ENCODE measurements at places on chromosomes 3 and 15.

DNA sequence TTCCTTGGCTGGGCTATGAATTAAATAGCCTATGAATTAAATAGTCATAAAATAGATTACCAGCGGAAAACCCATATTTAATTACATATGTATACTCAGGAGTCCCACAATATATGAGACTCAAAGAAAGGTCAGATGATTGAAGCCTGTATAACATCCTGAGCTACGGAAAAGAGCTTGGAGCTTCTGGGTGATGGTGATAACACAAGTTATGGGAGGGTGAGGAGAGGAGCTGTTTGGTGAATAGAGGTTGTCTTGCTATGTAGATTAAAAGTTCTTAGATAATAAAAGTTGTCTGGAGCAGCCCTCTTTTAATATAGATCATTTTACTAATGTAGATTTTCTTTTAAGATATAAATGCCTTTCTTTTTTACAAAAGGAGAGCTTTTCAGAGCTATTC is 1.8 kb downstream of the PML start:
- DNase-seq = no peak

- no peak for DNase-seq
Observed at GRCh38 chr3:157091083-157091833, 68.7 kb downstream of the CCNL1 start.

DNA sequence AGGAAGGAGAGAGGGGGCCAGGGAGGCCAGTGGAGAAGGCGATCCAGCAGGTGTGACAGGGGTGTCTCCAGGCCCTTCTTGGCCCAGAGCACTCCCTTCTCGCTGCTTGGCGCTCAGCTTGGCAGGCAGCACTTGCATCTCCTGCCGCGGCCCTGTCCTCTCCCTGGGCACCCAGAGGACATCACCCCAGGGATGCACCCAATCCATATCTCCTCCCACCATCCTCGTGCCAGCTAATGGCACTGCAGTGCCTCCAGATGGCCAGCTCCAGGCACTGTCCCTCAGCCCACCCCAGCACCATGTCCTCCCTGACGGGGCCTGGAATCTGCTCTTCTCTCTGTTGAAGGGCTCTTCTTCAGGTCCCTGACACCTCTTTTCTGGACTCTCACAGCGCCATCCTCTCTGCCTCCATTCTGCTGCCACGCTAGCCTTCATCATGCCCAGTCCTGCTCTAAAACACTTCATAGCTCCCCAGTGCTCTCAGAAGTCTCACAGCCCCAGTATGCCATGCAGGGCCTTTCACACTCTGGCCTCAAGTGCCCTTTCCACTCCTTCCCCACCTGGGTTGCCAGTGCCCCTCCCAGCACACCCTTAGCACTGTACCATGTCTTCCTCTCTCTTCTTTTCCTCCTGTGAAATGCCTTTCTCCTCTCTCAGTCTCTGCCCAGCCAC is 106.8 kb upstream of the SLC6A11 start:
- DNase-seq = no peak

DNA sequence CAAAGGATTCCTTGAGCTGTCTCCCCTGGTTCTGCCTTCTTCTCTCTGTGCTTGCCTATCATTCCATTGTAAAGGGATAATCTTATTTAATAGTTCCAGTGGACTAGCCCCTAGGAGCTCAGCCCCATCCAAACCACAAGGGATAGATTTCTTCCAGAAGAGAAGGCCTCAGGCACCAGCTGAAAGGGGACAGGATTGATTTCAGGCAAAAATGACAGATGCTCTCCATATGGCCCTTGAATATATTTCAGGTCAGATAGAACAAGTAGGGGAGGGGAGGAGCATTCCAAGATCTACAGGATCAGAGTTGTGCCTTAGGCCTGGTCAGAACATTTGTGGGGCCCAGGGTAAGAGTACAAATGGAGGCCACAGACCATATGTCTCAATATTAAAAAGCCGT is 85.3 kb downstream of the RPLP1 start:
- no peak for DNase-seq

- no peak for DNase-seq
Observed at GRCh38 chr15:88658070-88658965, 19.5 kb downstream of the ISG20 start.

GRCh38 chr15:93517176-93517575 is 428.2 kb upstream of the RGMA start:
- no peak for DNase-seq

DNA sequence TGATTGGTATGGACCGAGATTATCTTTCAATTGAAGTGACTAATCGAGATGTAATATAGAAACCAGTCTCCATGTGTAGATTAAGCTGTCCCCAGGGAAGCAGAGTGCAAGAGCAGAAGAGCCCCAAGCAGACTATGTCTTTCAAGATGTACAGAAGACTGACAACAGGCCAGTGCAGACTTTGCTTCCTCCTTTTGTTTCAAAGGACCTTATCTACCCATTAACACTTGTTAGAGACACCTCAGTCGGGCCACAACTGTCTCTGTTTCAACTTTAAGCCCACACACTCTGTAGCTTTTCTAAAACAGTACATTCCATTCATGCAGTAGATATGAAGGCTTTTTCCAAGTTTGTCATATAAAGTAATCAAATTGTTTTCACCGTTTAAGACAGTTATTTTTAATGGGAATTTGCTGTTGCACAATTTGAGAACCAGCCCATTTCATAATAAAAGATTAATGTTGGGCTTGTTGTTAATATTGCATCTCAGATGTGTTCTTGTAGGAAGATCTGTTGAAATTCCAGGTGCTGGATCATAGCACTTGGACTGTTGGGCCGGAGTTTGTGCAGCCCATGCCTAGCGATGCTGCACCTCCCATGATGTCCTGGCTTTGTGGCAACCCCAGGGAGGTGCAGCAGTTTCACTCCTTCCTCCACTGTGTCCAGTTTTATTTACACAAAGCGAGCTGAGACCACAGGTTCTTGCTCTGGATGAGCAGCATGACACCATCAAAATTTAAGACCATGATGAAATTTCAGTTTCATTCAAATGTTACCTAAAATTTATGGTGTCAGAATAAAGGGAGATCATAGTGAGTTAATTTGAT is 12.4 kb downstream of the GORASP1 start:
- no peak for DNase-seq

DNA sequence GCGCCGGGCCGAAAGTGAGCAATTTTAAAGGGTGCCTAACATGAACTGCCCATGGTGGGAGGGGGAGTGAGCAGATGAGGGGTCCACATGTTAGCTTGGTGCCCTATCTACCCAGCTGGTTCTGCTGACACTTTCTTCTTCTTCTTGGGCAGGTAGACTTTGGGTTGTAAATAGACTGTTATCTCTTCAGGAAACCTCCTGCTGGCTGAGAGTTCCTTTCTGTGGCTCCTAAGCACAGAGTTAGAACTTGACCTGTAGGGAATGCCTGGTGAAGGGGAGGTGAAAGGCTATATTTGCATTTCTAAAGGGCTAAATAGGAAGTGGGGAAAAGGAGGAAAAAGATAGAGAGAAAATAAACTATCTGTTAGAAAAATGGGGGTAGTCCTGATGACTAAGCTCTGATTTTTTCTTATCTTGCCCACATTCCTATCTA is 521.4 kb upstream of the TGFBR2 start:
- DNase-seq = no peak

DNA sequence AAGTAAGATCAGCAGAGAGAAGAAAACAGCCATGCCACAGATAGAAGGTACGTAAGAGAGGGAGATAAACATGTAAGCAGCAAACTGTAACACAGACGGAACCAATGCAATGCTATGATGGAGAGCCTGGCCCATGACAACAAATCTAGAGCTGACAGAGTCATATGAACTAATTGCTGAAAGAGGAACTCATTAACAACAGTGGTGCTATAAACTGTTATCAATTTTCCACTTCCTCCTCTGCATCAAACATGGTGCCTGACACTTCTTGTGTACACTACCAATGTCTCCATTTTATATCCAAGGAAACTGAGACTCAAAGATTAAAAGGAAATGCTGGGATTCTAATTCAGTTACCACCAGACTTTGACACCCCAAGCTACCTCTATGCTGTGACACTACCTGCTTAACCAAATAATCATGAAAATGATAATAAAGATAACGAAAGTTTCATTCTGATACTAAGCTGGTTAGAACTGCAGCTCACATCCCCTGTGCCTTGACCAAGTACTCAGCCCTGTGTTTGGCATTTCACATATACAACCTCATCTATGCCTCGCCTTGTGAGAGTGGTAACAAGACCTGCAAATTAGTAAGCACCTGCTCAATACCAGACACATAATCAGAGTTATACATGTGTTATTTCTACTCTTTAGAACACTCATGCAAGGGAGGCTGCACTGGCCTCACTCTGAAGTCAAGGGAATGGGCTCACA is 79.3 kb downstream of the ANO10 start:
- DNase-seq = no peak

DNA sequence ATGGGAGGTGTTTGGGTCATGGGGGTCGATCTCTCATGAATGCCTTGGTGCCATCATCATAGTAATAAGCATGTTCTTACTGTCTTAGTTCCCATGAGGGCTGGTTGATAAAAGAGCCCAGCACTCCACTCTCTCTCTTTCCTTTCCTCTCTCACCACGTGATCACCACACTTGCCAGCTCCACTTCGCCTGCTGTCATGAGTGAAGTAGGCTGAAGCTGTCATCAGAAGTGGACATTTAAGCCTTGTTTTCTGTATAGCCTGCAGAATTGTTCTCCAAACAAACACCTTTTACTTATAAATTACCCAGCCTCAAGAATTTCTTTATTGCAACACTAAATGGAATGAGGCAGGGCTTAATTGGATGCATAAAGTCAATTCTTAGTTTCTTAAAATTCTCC is 6.1 kb downstream of the OR5H1 start:
- DNase-seq = no peak

GRCh38 chr3:46186471-46187340 is 21.4 kb downstream of the CCR1 start:
- DNase-seq = no peak

- DNase-seq = no peak
Observed at GRCh38 chr3:133926736-133927539, 31.3 kb upstream of the RAB6B start.

- DNase-seq = no peak
Observed at GRCh38 chr15:56767315-56767714, 34.0 kb upstream of the ZNF280D start.

DNA sequence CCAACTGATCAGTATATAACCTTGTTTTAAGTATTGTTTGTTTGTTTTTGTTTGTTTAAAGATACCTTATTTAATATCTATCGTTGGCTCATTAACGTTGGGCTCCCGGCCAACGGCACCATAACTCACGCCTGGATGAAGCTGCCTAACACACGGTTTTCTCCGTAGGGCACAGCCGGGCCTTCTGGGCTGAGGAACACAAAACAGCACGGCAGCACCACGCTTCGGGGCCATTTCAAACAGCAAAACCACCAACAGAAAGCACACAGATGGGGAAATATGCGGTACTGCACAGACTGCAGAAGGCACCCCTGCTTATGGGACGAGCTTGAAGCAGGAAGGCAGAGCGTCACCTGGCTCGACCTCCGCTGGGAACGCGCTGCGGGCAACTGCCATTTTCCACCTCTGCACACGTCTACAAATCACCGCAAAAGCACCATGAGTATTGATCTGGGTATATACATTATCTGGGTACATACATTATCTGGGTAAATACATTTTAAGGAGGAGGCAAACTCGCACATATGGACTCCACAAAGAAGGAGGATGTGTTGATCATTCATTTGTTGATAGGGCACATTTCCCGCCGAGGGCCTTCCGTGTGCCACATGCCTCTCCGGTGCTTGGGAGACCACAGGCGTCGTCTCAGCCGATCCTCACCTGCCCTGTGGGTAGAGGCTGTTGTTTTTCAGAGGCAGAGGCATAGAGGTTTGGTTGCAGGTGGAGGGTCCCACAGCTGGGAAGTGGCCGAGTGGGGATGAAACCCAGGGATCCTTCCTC is 123.7 kb upstream of the ATP2B2 start:
- no peak for DNase-seq

GRCh38 chr3:168583977-168584376 is 488.3 kb upstream of the GOLIM4 start:
- DNase-seq = no peak

GRCh38 chr15:47720555-47720954 is 3.2 kb downstream of the SEMA6D start:
- DNase-seq = no peak

GRCh38 chr3:46628901-46629369 is 16.6 kb downstream of the FAM240A start:
- DNase-seq = no peak

DNA sequence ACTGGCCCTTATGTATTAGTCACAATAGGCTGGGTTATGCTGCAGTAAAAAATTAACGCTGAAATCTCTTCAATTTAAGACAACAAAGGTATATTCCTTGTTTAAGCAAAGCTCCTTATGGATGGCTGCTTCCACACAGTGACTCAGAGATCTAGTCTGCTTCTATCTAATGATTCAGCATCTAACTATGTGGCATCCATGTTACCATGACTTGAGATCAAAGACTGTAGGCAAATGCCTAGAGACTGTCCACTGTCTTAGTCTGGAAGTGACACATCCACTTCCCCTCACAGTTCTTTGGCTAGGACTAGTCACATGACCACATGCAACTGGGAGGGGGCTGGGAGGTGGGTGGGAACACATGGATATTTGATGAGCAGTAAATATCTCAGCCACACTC is 61.3 kb upstream of the PSMD6 start:
- peak; percentile 61 for DNase-seq

GRCh38 chr3:43165786-43166185 is 59.9 kb upstream of the POMGNT2 start:
- DNase-seq = no peak

DNA sequence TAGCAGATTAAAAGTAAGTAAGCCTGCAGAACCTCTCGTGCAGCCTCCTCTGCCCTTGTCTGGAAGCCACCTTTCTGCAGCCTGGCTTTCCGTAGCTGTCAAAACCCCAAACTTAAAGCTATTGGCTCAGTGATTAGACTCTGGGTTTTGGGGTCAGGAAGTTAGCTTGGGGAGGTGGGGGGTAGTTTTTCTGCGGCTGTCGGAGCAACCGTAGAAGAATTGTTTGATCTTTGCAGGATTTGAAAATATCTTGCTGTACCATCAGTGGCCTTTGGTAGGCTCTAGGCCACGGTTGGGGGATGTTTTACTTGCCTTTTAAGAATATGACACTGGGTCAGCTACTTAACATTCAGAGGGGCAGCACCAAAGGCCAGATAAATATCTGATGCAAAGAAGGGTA is 88.4 kb upstream of the RASGRP1 start:
- DNase-seq = no peak

GRCh38 chr3:123447416-123447748 is 1.5 kb downstream of the ADCY5 start:
- DNase-seq = no peak

GRCh38 chr15:92881211-92881754 is 18.8 kb upstream of the CHD2 start:
- no peak for DNase-seq

Data from H54 (cell line).